Activated T-cell treated with anti-CD3 and anti-CD28 coated beads for 1 hour (primary cell): ENCODE measurements at places on chromosomes 12 and 14.

DNA sequence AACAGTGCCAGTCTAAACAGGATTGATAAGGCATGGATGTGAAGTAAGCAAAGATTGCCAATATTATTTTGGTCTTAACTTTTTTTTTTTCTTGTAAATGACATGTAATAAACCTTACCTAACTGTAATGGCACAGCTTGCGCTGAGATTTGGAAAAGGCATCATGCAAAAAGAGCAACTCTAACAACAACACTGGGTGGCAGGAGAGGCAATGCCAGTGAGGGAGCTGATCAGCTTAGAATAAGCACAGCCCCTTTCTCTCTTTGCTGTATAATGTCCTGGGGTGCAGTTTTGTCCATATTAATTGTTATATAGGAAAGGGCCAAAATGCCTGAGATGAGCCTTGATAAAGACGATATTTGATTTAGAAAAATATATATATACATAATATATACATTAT is 1589.7 kb upstream of the FLRT2 start:
- no peak for DNase-seq

DNA sequence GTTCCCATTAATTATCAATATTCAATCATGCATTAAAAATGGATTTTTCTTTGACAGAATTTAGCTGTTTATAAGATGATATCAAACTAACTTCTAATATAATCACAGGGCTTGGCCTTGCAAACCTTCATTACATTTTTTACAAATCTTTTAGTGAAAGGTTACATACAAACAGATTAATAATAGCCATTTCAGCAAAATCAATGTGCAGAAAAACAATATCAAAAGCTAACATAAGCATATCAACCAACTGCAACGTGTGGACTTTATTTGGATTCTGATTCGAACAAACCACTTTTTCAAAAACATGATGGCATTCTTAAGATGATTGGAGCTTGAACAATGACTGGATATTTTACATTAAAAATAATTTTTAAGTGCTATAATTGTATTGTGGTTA is 93.6 kb downstream of the OTX2 start:
- DNase-seq: no peak

DNA sequence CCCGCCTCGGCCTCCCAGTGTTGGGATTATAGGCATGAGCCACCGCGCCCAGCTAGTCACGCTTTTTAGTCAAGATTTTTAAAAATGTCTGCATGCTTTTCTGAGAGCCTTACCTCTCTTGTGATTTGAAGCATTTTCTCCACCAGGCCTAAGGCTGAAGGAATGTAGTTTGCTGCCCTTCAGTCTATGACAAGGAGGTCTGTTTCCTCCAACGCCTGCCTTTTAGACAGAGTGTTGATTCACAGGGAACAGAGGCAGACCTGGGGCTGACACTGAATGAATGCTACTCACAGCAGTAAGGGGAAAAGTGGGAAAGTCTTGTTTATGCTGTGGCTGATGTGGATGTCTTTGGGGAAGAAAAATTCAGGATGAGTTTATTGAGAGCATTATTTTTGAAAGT is 27.2 kb upstream of the MDM2 start:
- DNase-seq: no peak

- no peak for DNase-seq
Measured at GRCh38 chr12:102800565-102800964, 116.5 kb downstream of the PAH start.

- no peak for DNase-seq
Measured at GRCh38 chr12:124493809-124494750, 73.3 kb downstream of the NCOR2 start.

- peak; percentile 70 for DNase-seq
Measured at GRCh38 chr14:74217672-74218448, 21.4 kb upstream of the VSX2 start.

- no peak for DNase-seq
Measured at GRCh38 chr14:37969511-37969979, 238.2 kb upstream of the SSTR1 start.

DNA sequence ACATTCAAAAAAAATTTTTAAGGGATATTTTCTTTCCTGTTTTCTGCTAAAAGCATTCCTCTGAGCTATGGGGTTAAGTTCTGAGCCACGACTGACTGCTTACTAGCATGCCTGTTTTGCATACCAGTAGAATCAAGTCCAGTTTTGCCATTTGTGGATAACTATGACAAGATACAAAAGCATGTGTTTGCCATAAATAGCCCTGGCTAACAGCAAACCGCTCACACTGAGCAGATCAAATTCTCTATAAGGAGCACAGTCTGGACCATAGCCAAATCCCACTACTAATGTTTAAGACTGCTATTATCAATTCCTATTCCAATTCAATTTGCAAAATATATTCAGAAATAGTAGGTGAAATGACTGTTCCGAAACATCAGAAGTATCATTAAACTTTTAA is 3.2 kb downstream of the CFL2 start:
- no peak for DNase-seq

DNA sequence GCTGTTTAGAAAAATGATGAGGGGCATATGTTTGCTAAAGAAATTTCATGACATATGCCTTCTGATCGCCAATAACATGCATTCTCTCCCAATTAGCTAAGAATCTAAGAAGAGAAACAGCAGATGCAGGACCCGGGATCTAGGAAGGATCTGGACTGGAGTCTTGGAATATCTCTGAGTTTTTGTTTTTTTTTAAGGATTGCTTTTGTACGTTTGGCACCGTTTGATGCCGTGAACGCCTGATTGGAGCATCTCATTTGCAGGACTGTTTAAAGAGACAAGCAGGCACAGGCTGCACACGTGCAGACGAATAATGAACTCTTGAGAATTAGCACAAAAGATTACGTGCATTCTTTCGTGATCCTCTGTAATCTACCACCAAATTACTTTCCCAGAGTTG is 13.6 kb downstream of the EML1 start:
- no peak for DNase-seq

DNA sequence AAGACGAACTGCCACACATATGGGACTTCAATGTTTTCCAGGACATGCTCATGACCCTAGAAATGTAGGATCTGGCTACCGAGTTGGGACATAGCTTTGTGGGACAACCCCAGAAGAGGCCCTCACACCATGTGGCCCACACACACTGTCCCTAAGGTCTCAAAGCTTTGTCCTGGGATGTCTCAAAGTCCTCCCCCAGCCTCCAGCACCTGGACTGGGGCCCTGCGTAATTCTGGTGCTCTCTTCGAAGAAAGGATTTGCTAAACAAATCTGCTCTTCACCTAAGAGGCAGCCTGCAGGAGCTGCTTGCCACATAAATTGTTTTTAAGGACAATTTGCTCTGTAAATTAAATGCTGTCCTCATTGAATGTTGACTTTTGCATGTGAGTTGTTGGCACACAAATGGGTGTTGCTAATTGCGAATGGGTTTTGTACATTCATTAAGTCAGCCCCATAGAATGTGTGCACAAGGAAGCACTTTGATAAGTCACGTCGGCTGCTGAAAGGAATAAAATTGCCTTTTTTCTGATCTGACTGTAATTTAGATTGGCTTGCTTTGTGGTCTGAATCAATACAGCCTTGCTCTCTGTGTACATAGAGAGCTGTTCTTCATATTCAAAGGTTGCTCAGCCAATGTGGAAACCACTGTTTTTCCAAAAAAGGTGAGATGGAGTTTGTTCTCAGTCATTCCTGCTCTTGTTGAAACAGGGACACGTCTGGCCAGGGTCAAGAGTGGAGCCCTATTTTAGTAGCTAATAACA is 161.6 kb upstream of the PWP1 start:
- no peak for DNase-seq

DNA sequence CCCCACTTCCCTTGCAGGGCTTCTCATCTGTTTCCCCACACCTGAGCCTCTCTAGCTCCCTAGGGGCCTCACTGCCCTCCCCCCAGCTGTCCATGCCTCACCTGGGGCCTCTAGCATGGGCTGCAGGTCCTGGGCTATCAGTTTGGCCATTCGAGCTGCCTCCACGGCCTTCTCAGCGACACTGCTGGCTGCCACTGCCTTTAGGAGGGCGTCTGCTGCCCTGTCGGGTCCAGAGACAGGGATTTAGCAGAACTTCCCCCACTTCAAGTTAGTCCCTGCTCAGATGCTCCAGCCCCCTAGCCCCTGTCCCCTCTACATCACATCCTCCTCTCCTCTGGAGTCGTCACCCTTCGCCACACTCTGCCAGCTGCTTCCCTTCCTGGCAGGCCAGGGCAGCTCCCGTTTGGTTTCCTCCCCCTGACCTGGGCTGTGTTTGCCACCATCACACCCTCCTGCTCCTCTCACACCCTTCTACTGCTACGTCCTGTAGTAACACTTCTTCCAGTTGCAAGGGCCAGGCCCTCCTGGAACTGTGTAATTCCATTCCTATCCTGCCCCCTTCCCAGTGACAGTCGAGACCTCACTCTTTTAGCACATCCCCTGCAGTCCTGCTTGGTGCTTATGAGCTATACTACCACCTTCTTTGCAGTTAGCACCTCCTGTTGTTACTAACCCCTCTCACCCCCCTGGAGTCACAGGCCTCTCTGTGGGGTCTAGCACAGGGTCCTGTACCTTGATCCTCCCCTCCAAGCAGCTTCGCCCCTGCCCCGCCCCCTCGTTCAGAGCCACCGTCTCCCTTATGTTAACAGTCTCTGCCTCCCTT is 4.3 kb upstream of the AP1G2 start:
- DNase-seq: no peak

DNA sequence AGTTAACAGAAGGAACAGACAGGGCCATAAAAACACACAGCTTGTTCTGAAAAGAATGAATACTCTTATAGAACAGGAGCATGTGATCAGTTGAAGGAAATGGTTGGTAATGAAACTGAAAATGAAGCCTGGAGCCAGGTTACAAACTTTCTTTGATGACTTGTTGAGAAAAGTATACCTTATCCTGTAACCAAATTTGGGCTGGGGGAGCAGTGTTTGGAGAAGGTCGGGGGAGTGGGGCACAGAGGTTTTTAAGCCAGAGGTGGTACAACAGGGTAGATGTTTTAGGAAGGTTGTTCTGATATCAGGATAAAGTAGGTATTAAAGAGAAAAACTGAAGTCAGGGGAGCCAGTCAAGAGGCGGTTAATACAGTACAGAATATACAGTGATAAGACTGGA is 8.2 kb downstream of the GOLT1B start:
- no peak for DNase-seq
